Stimulated activated CD4-positive, alpha-beta T cell treated with anti-CD3 and anti-CD28 coated beads, Interleukin-4, amount 100 ng/mL, for 1 hour (primary cell): ENCODE measurements at places on chromosomes 1 and 21.

GRCh38 chr21:36883532-36884486 is 82.7 kb downstream of the HLCS start:
- no peak for DNase-seq

DNA sequence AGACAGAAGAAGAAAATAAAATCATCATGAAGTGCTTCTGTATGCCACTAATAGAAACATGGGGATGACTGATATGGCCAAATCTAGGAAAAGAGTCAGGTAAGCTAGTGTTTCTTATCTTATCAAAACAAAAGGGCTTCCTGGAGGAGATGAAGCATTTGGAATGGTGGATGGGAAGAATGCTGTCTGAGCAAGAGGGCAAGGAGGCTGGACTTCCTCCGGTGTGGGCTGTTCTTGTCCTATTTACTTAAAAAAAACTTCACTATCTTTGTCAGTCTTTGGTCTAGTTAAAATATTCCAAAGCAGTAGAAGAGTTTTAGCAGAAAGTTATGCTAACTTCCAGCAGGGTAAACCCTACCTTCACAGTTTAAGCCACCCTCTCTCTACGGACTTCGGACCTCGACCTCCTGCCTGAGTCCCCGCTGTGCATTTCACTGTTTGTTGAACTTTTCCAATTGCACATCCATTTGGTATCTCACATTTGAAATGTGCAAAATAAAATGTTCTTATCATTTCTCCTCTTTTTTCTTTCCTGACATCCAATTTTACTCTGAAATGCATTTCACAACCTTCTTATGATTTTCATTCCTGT is 64.8 kb upstream of the TSPAN2 start:
- DNase-seq, result no peak

DNA sequence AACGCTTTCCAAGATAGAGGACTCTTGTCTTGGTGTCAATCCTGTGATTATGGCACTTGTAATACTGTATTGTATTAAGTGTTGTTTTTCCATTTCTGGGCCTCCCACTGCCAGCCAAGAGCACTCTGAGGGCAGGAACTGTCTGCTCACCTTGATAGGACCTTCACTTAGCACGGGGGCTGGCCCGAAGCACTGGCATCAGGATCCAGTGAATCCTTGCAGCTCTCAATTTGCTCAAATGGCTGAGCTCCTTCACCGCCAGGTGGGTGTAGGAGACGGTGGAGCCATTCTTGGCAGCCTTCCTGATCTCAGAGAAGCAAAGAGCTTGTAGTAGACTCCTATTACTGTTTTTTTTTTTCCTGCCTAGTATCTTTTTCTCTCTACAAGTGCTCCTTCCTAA is 17.7 kb downstream of the MECR start:
- no peak for DNase-seq

DNA sequence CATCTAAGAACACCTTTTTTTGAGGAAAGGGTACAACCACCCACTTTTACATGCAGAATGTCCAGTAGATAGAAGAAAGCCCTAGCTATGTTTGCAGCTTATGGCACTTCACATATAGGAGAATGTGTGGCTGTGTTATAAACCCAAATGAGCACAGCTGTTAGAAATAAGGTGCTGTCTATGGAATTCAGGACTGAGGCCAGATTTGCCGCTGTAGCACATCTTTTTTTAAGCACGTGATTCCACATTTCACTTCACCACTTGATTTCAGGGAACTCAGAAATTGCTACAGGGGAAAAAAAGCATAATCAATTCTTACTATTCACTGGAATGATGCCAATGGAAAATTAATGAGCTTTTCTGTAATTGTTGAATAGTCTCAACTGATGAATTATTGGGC is 147.2 kb upstream of the ADAMTS5 start:
- DNase-seq, result no peak

GRCh38 chr1:89147678-89148658 is 22.1 kb upstream of the GBP2 start:
- DNase-seq, result no peak

GRCh38 chr1:228279722-228280105 is 71.9 kb downstream of the OBSCN start:
- no peak for DNase-seq

DNA sequence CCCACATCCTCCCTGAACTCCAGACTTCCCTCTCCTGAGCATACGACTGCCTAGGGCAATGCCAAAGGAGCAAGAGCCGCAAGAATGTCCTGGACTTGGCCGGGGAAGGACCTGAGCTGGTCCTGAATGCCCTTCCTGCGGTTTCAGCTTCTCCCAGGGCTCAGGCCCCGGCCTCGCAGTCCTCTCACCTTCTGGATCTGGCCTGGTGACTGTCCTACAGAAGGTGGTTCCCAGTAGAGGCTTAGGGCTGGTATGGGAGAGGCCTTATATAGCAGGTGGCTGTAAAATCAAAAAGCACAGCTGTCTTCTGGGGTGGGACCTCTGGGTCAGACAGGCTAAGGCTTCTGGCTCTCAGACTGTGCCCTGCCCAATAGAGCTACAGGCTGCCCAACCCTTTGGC is at the start of gene LYPD8:
Gene LYPD8 (minus strand): TSS at position 243 of the 400 bp plus-strand sequence. CDS start 4,678 bp downstream, outside the sequence.
- DNase-seq, result no peak

DNA sequence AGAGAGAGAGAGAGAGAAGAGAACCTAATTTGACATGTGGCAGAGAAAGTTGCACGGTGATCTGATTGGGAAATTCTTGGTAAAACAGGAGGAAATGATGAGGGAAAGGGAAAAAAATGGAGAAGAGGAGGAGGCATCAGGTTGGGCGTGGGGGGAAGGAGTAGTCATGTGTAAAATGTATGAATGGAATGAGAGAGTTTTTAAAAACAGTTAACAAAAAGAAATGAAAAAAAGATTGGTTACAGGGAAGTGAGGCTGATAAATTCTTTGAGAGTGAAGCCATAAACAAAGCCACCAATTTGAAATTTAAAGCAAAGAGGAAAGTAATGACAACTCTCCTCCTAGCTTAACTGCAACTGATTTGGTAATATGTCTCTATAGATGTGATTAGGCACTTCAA is 409.2 kb downstream of the USH2A start:
- no peak for DNase-seq

GRCh38 chr1:27658951-27659496 is 13.0 kb downstream of the IFI6 start:
- peak; percentile 30 for DNase-seq

GRCh38 chr1:210467440-210468043 is 138.8 kb downstream of the HHAT start:
- DNase-seq, result no peak

DNA sequence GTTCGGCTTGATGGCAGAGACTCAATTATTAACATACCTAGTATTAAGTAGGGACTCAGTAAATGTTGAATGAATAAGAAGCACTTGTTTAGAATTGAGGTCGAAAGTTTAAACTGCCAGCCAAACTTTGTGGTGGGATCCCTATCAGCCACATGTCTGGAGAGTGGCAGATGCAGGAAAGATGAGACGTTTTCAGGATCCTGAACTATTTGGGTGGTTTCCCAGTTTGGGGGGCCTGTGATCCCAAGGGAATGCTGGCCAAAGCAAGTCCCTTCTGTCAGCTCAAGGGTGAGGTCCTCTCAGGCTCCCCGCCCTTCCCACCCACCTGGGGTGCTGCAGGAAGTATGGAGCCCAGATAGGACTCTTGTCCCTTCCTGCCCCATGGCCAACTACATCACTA is 38.6 kb downstream of the KCNC4 start:
- no peak for DNase-seq

GRCh38 chr1:183588827-183589226 is 1.4 kb downstream of the NCF2 start:
- DNase-seq, result no peak

GRCh38 chr1:30756545-30757351 is 826 bp downstream of the LAPTM5 start:
- DNase-seq, result peak; percentile 57

DNA sequence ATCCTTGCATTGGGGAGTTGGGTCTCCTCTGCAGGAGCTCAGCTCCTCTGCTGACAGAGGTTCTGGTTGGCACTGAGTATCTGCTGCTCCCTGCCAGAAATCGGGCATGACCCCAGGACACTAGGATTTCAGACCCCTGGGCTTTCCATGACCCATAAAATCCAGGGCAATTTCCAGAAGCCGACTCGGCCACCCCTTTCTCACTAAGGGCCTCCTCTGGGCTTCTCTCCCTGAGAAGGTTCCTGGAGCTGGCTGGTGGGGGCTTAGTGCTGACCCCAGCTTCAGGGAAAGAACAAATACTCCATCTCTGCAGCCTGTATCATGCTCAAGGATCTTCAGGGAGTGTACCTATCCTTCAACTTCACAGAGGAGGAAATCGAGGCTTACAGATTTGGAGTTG is 603.4 kb downstream of the PTPRU start:
- no peak for DNase-seq

GRCh38 chr1:1059494-1060280 is 14.4 kb downstream of the RNF223 start:
- DNase-seq, result peak; percentile 93
